ENCODE measurements at places on chromosomes 5 and 9. TPM values are rescaled to one million over a fixed set of nuclear protein-coding genes. Genes with fewer than 3 reads are reported as not detected.
A peak's percentile ranks its signal among the peaks of the same experiment; 100 is the strongest.

GRCh38 chr9:38644601-38645000 is 24.2 kb upstream of the ANKRD18A start:
- DNase-seq: no peak

PGM5 gene
- not detected for total RNA-seq

- DNase-seq: no peak
Measured at GRCh38 chr5:173790177-173790719, 97.9 kb upstream of the CPEB4 start.

PROB1 gene
- 3.1 TPM for total RNA-seq

- peak; percentile 62 for DNase-seq
Measured at GRCh38 chr9:7656636-7657035, 142.9 kb downstream of the DMAC1 start.

All from MCF 10A (cell line).